ENCODE measurements at places on chromosomes 5 and 9. TPM values are rescaled to one million over a fixed set of nuclear protein-coding genes. Genes with fewer than 3 reads are reported as not detected.

Gene FASTKD3
- 9.2 TPM for total RNA-seq

Gene ANKRD18A
- total RNA-seq: 5.9 TPM

GRCh38 chr5:53109056-53109442 lies 508 bp downstream of the MOCS2 start:
- DNase-seq: peak; percentile 44

DNA sequence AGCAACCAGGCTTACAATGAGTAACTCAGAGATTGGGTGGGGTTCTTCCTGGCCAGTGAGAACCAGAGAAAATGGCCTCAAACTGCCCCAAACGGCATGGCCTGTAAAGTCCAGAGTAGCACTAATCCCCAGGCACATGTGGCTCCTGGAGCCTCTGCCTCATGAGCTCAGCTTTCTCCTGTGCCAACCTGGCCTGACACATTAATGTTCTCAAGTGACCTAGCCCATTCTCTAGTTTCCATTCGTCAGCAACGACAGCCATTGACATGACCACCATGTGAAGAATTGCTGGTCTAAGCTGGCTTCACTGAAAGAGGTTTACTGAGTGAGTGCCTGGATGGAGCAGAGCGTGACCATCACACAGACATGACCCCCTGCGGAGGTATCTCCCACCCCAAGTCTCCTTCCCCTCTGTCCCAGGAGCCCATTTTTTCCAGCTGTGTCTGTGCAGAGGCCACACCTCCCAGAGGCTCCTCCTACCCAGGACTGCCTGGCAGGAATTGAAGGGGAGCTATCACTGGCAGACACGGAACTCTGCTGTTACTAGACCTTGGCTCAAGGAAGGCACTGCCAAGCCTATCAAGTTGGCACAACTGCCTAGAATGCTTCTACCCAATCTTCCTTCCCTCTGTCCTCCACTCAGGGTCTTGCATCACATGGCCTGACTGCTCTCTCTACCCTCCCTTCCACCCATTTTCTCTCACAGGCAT lies 59.0 kb upstream of the BOD1 start:
- DNase-seq: no peak

- DNase-seq: no peak
Measured at GRCh38 chr5:154368041-154368800, 77.6 kb upstream of the SAP30L start.

DNA sequence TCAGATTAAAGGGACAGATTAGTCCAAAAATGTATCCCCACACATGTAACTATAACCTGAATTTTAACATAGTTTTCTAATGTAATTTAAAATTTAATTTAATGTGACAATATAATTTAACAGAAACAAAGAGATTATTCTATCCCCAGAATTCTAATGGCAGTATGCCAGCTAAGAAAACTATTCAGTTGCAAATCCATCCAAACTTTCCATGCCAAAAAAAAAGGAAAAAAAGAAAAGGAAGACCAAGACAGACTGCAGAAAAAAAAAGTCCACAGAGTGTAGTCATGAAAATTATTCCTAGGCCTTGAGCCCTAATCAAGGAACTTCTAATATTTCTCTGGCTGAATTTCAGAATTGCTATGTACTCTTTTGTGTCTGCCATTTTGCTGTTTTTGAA lies 217.6 kb downstream of the CDH18 start:
- no peak for DNase-seq

DNA sequence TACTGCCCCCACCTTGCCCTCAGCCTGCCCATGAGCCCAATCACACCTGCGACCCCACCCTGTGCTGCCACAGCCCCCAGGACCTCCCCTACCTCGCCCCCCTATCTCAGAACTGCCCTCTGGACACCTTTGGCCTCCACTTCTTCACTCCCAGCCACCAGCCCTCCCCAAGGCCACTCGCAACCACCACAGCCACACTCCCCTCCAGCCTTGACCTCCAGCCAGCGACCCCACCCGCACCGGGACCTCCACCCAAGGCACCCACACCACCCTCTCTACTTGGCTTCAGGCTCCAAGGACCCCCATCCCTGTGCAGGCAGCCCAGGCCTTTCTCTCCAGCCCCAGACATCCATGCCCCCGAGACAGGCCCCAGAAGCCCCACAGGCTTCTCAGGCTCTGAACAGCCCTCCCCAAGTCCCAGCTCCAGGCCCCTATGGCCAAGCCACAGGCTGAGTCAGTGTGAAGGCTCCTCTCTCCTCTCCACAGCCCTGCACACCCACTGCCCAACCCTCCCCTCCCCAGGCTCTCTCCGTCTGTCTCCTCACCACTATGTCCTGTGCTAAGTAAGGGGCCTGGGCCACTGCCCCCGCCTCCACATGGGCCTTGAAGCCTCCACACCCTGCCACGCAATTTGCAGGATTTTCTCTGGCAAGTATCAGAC lies 2.0 kb downstream of the AK1 start:
- DNase-seq: no peak

- DNase-seq: no peak
Measured at GRCh38 chr5:100311806-100312205, 223.4 kb upstream of the FAM174A start.

- no peak for DNase-seq
Measured at GRCh38 chr5:50595199-50595598, 71.2 kb upstream of the PARP8 start.

DNA sequence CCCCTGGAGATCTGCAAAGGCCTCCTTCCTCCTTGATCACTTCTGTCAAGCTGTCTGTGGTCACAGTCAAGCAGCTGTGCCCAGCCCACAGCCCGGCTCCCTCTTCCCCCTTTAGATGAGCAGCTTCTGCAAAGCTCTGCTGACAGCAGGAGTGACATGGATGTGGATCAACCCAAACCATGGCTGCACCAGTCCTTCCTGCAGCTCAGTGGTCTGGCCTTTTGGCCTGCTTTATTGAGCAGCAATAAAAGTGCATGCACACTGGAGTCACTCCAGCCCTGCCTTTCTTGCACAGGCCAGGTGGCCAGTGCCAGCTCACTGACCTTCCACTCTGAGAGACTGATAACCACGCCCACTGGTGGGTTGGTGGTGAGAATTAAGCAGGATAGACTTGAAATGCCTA lies 91.3 kb upstream of the OTULINL start:
- no peak for DNase-seq

Gene SLC25A2
- total RNA-seq: 1.7 TPM

DNA sequence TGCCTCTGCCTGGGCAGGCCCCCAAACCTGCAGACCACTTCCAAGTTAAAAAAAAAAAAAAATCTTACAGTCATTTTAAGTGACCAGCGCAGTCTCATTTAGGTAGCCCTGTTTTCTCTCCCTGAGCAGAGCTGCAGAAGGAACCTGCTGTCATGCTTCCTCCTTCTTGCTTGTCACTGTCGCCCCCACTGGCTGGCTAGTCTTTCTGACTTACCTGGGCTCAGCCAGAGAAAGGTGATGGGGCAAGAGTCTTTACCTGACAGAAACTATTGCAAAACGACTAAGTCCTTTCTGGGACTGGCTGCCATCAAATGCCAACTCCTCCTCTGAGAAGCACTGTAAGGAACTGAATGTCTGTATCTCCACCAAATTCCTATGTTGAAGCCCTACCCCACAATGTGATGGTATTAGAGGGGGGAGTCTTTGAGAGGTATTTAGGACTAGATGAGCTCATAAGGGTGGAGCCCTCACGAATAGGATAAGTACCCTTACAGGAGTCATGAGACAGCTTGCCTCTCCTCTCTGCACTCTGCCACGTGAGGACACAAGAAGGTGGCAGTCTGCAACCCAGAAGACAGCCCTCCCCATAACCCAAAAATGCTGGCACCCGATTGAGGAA lies 58.4 kb upstream of the SHC3 start:
- DNase-seq: no peak

GRCh38 chr5:2757563-2758351 lies 6.3 kb upstream of the IRX2 start:
- DNase-seq: no peak

Gene DHX29
- 18.6 TPM for total RNA-seq

- DNase-seq: no peak
Measured at GRCh38 chr9:124760719-124761118, 10.4 kb downstream of the NR6A1 start.

DNA sequence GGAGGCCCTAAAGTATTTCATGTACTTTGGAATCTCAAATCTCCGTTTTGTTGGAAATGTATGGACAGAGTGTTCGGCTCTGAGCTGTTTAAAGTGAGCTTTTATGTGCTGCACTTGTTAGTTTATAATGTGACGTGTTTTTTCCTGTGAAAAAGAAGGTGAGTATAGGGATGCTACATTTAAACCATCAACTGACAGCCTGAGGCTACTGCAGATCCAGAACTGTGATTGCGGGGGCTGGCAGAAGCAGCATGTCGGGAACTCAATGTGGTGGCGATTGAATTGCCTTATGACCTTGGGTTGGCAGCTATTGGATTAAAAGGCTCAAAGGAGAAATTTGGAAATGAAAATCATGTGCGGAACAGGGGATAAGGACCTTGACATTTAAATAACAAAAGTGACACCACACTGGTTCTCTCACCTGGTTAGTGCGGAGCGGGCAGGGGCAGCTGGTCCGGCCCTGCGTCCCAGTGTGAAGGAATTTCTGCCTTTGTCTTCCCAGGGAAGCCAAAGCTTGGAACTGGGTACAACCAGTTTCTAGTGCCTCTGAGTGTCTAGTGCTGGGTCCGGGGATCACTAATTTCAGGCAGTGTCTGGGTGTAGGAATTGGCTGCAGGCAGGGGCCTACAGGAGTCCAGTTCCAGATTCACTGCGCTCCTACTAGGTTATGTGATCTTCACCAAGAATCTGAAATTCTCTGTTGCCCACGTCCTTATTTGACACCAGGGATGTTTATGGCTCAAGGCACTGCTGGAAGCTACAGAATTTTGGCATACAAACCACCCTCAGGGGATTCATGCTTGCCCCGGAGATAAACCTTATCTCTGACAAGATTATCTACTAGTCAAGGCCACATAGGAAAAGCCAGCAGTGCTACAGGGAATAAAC lies 120.7 kb upstream of the ERCC6L2 start:
- DNase-seq: no peak

Gene DBH
- total RNA-seq: not detected

DNA sequence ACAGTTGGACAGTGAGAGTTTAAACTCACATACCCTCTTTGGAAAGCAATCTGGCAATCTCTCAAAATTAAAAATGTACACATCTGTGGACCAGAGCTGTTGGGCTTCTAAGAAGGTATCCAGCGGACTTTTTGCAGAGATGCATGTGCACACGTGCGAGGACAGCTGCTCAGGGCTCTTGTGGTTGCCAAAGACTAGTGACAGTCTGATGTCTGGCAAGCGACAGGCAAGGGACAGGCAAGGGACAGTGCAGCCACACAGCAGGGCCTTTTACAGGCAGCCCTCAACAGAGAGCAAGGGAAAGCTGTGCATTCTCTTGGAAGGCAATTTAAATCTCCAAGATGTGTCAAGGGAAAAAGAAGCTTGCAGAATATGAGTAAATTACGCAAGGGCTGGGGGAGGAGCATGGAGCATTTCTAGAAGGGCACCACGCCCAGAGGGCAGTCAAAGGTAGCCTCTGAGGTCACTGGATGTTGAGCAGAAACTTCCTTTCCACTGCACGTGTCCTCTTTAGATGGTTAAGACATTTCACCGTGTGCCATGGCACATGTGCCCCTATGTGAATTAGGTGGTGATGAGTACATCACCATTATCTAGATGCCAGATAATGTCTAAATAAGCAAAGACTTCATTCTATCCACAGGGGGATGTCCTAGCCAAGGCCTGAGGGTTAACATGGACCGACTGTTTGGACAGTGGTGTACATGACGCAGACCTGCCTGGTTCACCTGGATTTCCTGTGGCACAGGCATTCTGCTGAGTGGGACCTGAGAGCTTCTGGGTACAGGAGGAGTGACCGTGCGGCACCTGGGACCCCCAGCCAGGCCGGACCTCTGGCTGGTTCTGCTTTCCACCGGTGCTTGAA lies 9.1 kb downstream of the GFPT2 start:
- peak; percentile 17 for DNase-seq

- DNase-seq: no peak
Measured at GRCh38 chr5:407051-407450, 35.9 kb upstream of the EXOC3 start.

DNA sequence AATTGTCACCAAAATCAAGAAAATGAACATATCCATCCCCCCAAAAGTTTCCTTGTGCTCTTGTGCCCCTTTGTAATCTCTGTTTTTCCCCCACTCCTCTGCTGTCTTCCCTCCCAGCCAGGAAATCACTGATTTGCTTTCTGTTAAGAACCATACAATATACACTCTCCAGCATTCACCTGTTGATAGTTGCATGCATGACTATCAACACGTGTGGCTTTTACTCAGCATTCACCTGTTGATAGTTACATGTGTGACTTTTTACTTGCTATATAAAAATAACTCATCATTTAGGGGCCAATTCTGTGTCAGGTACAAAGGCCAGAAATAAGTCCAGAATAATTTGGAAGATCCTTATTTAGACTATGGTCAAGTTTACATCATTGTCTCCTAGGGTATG lies 6.0 kb downstream of the RANBP17 start:
- no peak for DNase-seq

DNA sequence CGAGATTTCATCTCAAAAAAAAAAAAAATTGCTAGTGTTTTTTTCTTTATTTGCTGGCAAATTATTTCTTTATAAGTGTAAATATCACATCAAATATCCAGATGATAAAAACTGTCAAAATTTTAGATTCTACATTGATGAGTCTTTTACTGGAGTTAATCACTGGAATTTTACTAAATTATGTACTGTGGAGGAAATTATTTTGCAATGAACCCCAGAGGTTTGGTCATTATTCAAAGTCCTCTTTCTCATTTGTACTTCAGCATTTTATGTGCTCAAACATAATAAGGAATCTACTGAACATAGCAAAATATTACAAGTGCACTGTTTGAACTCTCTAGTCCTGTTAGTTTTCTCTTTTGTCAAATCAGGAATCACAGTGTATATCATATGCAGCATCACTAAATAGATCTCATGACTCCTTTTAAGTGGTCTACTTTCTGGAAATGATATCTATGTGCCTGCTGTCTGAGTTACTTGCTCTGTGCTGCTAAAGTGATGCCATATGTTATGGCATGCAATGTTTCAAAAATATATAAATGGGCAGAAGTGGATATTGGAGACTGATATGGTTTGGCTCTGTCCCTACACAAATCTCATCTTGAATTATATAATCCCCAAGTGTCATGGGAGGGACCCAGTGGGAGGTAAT lies 18.0 kb downstream of the OTULINL start:
- no peak for DNase-seq

DNA sequence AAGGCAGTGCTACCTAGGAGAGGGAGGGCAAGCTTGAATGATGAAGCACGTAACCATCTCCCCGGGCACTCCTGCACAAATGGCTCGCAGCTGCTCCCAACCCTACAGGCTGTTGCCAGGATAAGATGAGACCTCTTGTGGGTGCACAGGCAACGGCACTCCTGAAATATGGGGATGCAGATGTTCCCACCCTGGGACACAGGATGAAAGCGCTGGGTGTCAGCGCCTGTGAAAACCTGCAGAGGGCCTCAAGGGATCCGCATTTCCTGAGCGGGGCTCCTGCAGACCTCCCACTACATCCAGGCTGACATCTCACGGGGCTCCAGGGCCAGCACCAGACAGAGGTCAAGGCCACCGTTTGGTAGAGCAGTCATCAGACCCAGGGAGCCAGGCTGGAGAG lies 60.7 kb downstream of the SMIM23 start:
- no peak for DNase-seq

Gene LHX2
- not detected for total RNA-seq
